Fibroblast of skin of scalp (primary cell): ENCODE measurements at places on chromosomes 2 and 18.

DNA sequence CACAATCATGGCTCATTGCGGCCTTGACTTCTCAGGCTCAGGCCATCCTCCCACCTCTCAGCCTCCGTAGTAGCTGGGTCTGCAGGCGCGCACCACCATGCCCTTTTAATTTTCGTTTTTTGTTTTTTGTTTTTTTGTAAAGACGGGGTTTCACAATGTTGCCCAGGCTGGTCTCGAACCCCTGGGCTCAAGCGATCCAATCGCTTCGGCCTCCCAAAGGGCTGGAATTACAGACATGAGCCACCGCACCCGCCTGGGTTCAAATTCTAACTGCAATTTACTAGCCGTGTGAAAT is 12.3 kb upstream of the DCTN1 start:
- no peak for DNase-seq

DNA sequence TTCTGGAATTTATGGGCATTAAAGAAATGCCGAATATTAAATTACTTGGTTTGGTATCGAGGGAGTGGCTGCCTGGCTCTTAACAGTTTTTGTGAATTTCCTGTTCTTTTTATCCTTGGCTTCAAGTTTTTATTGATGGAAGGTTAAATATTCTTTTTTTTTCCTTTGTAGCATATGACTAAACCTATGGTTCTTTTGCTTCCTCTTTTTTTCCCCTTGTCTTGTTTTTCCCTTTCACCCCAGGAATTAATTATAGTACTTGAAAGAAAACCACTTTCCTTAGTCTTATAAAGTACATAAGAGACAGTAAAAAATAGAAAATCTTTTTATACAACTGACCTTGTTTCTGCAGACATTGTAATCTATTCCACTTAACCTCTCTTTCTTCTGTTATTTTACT is 42.4 kb downstream of the MGAT5 start:
- DNase-seq: no peak

GRCh38 chr18:48303883-48304282 is 105.3 kb downstream of the ZBTB7C start:
- DNase-seq: no peak

DNA sequence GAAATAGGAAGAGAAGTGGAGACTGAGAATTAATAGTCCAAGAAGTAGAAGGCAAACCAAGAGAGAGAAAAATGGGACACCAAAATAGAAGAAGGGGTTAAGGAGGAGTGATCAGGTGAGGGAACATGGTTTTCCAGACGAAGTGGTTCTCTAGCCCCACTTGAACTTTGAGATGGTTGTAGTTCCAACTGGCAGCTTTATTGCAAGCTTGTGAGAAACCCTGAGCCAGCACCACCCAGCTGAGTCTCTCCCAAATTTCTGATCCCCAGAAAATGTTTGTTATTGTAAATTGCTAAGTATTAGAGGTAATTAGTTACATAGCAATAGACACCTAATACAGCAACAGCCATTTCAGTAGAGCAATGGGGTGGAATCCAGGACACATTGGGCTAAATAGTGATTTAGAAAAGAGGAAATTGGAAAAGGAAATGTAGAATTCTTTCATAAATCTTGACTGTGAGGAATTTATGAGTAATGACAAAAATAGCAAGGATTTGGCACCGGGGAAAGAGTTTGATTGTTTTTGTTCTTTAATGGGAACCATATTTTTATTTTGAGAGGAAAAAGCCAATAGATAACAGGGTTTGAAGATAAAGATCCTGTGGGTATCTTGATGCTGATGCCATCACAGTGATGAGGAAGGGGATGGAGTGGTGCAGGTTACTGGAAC is 62.1 kb upstream of the XDH start:
- peak; percentile 73 for DNase-seq

GRCh38 chr2:105853354-105854088 is 108.8 kb downstream of the NCK2 start:
- DNase-seq: no peak

GRCh38 chr2:10204326-10205161 is 82.0 kb downstream of the RRM2 start:
- DNase-seq: peak; percentile 34

DNA sequence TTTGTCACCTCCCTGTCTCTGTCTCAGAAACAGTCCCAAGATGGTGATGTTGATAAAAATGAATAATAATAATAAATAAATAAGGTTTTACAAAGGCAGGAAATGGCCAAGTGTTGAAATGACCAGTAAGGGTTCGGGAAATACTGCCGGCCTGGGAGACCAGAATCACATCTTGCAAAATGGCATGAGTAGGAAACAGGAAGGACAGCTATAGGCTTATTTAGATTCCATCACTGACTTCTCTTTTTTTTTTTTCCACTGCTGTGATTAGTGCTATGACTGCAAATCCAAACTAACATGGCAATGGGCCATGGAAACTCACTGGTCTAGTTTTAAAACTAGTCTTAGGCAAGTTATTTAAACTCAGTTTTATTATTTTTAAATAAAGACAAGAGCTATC is 60.6 kb downstream of the SCN1A start:
- no peak for DNase-seq

DNA sequence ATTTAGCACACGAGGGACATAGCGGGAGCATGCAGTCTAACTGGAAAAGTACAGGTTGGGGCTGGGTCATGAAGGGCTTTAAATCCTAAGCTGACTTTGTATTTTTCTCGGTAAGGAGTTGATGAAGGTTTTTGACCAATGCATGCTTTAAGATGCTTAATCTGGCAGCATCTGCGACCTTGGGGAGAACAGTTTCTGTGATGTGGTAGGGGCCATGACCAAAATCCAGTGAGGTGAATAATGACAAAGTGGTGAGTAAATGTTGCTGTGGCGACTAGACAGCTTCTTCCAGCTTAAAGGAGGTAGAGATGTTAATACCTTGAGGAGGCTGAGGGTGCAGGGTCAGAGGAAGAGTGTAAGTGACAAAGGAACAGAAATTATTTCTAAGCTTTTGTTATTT is 174.6 kb upstream of the ALPP start:
- DNase-seq: no peak

- no peak for DNase-seq
Measured at GRCh38 chr2:224325941-224326340, 76.0 kb downstream of the FAM124B start.

DNA sequence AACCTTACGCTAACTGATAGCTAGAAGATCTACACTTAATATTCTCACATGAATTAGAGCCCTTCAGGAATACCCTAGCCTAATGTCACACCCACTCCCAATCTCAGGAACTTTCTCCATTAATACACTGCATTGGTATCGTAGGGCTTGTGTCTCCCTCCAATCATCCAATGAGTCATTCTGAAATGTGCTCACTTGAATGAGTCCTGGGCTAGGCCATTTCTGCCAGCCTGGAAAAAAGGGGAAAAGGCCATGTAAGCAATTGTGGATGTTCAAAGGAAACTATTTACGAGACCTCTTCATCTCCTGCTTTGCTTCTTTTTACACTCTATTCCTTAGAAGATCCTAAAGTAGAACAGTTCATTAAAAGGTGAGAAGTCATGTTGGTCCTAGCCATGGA is 18.8 kb downstream of the ZEB2 start:
- DNase-seq: no peak

DNA sequence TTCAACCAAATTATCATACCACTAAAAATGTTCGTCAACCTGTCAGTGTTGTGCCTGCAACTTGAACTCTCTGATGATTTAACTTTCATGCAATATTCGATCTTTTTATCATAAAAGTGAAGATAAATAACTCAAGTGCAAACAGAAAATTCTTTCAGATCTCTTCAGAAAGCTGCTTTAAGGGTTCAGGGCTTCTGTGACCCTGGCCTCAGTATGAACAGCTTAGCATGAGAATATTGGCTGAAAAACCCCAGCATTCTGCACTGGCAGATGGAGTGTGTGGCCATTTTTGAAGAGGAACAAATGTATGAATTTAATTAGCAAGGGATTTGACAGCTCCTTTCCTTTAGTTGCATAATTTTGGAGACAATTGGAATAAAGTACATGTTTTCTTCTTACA is 851.4 kb upstream of the SOX11 start:
- no peak for DNase-seq

DNA sequence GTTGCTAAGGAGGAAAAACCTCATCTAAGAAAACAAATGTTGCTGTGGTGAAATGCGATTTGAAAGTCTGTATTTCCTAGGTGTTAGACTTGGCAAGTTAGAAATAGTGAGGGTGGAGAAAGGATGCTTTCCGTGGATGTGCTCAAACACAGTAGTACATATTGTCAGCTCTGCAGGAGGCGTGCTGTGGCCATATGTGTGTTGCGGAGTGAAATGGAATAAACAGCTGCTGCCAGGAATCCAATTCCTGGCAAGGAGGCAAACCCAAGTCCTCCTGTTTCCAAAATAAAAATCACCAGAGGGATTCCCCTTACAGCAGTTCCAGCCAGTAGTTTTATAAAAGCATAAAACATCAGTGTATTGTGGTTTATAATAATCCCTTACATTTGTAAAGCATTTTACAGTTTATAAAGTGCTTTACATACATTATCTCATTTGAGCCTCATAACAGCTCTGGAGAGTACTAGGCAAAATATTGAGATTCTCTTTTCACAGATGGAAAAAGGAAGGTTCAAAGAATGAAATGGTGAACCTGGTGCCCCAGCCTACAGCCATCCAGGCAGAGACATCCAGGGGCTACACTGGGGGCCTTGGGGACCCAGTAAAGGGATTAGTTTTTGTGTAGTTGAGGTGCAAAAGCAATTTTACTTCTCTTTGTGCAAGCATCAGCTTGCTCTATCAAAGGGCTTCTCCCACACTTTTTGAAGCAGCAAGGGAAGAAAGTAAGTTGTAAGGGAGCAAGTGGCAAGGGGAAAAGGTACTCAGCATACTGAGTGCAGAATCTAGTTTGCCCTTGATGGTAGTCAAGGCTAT is 206.0 kb downstream of the AGPS start:
- peak; percentile 57 for DNase-seq

DNA sequence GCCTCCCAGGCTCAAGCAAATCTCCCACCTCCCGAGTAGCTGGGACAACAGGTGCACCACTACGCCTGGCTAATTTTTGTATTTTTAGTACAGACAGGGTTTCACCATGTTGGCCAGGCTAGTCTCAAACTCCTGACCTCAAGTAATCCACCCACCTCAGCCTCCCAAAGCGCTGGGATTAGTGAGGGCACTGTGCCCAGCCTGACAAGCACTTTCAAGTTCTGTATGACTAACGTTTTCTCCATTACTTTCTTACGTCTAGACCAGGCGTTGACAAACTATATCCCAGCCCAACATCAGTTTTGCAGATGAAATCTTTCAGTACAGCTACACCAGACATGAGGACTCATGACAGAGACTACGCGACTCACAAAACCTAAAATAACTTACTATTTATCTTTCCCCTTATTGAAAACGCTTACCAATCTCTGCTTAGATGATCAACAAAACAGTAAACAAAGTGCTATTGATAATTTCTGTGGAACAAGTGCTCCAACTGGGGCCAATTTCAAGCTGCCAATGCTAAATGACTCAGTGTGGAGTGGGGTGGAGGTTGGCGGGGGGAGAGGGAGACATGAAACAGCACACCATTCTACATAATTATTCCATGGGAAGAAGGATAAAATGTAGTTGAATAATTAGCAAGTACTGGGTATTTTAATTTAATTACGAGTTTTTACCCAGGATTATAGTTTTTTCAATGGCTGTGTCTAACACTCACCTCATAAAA is 59.1 kb downstream of the SAP130 start:
- no peak for DNase-seq

DNA sequence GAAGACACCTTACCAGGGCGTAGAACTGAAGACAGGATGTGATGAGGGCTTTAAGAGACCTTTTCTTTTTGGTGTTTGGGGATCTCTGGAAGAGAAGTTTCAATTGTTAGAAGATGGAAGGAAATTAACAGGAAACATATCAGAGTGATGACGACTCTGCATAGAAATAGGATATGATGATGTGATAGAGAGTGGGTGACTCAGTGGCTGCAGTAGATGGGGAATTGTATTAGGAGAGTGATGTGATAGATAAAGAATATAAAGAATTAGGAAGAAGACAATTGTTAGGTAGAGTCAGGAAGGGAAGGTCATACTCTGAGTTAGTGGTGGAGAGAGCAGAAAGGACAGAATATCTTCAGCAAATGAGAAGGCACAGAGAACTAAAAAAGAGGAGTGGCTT is 593.9 kb downstream of the NYAP2 start:
- DNase-seq: peak; percentile 30

DNA sequence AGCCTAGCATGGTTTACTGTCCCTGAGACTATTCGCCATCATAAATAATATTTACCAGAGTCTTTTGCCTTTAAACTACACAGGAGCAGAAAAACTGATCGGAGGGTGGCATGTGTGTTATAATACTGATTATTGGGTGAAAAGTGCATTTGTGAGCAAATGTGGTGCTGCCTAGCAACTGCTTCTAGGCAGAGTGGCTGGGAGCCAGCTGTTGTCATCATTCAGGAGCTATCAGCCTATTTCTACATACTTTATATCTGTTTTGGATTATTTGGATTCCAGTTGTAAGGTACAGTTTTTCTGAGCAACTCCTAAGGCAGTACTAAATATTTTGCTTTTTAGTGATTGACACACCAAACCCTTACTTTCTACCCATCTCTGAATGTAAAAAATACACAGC is 75.0 kb upstream of the MSTN start:
- DNase-seq: peak; percentile 6

- DNase-seq: no peak
Measured at GRCh38 chr18:6476880-6477279, 62.2 kb upstream of the L3MBTL4 start.

DNA sequence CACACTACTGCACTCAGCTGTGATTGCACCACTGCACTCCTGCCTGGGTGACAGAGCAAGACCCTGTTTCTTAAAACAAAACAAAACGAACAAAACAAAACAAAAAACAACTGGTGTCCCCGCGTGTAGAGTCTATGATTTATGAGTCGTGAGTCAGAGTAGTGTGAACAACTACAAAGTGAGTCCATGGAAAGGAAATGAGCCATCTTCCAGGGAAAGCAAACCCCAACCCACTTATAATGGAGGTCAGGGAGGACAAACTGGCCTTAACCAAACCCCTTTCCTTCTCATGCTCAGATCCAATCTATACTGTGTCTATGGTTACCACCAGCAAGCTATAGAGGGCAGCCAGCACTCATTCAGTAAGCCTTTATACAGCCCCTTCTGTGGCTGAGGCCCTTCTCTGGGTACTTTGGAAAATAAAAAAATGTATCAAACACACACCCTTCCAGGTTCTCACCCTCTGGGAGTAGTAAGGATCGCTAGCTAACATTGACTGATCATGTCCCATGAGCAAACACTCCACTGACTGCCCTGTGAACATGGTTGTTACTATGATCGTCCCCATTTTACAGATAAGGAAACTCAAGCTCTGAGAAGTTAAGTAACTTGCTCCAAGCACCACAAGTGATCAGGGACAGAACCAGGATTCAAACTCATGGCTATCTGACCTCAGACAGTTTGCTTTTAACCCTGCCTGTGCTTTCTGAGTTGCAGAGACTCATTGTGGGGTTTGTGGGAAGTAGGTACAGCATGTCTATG is 24.7 kb upstream of the COLEC12 start:
- peak; percentile 48 for DNase-seq
